ENCODE measurements at places on chromosomes 2 and 18.
A peak's percentile ranks its signal among the peaks of the same experiment; 100 is the strongest.

GRCh38 chr18:35050028-35050546 lies 8.9 kb downstream of the MAPRE2 start:
- DNase-seq: no peak

- DNase-seq: no peak
Measured at GRCh38 chr2:74481961-74482800, 617 bp downstream of the CCDC142 start.

DNA sequence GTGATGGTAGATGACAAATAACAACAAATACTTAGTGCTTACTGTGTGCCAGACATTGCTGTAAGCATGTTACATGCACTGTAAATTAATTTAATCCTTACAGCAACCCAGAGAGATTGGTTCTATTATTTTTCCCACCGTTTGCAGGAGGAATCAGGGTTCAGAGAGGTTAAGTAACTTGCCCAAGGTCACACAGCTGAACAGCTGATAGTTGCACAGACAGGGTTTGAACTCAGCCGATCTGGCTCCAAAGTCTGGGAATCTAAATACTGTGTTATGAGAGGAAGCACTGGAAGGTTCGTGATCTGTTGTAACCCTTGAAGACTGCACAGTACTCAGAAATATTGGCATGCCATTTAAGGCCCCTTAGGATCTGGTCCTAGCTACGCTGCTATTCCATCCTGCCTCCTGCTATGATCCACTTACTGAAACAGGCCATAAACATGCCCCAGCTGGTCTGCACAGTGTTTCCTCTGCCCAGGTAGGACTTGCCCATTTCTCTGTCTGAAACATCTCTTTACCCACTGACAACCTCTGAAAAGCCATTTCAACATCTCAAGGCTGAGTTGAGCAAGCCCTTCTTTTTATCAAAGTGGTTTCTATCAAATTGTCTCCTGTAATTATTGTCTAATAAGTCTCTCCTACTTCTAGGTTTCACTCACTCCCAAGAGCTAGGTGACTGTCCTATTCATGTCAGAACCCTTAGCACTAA lies 40.4 kb upstream of the MRPL33 start:
- no peak for DNase-seq

GRCh38 chr2:155965415-155966063 lies 367.0 kb downstream of the NR4A2 start:
- no peak for DNase-seq

DNA sequence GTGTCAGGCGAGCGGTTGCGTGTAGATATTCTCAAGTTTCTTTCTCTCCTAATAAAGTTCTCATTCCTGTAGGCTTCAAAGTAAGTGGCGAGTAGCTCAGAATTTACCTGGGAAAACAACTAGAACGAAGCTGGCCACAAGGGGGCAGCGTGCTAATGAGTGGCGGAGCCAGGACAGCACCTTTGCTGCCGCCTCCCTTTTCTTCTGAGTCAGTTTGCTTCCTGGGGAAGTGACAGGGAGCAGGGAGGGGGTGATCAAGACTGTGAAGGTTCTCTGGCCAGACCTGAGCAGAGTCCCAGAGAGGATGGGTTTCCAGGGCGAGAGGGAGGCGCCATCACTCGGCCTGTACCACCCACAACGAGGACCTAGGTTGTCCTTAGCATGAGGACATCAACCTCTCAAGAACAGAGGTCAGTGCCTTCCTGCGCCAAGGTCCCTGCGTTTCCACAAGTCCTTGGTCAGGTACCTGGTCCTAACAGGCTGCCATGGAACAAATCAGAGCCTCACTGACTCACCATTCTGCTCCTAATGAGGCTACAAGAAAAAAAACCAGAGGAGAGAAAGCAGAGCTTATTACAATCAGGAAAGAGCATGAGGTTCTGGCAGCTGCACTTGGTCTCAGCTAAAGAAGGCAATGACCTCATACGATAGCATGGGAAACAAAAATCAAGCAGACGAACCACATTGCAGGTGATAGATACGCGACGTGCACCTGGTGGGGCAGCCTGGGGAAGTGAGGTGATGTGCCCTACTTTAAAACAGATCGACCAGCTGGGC lies 98.7 kb downstream of the PLB1 start:
- DNase-seq: peak; percentile 66

- no peak for DNase-seq
Measured at GRCh38 chr2:16346671-16347070, 319.0 kb downstream of the CYRIA start.

- DNase-seq: no peak
Measured at GRCh38 chr18:4589056-4589800, 134.1 kb upstream of the DLGAP1 start.

GRCh38 chr2:157443795-157444640 lies at the start of gene CYTIP:
CYTIP (minus strand) TSS chr2:157444089; CDS start chr2:157444020, 69 bp downstream.
- no peak for DNase-seq

- DNase-seq: no peak
Measured at GRCh38 chr18:70234667-70235459, 29.4 kb upstream of the RTTN start.

- no peak for DNase-seq
Measured at GRCh38 chr2:56656826-56657225, 473.0 kb downstream of the CCDC85A start.
